ENCODE measurements at places on chromosomes 1 and 21. TPM values are rescaled to one million over a fixed set of nuclear protein-coding genes. Genes with fewer than 3 reads are reported as not detected.

The TMPRSS15 gene
- not detected for total RNA-seq

The RIT1 gene
- 20.4 TPM for total RNA-seq

The USP24 gene
- 13.7 TPM for total RNA-seq

The CFHR2 gene
- not detected for total RNA-seq

The EXOSC10 gene
- total RNA-seq, result 39.8 TPM

The CASQ2 gene
- total RNA-seq, result not detected

The TAL1 gene
- not detected for total RNA-seq

The RBM15 gene
- total RNA-seq, result 7.0 TPM

The SPOCD1 gene
- 3.8 TPM for total RNA-seq

The FCGR1A gene
- total RNA-seq, result not detected

The ANKRD34A gene
- 0.21 TPM for total RNA-seq

Data from A549 treated with Mapracorat at 1 μM for 4 hours (cell line).